ENCODE measurements at places on chromosomes 1 and 21. TPM values are rescaled to one million over a fixed set of nuclear protein-coding genes. Genes with fewer than 3 reads are reported as not detected.

The KRTAP7-1 gene
- total RNA-seq: not detected

The ZBTB8A gene
- 0.06 TPM for total RNA-seq

The CENPL gene
- total RNA-seq: 34.0 TPM

The TMEM125 gene
- not detected for total RNA-seq

The CD2 gene
- total RNA-seq: 227 TPM

The VWA5B1 gene
- total RNA-seq: not detected

The C8B gene
- not detected for total RNA-seq

The ESRRG gene
- not detected for total RNA-seq

The HAO2 gene
- not detected for total RNA-seq

The MUTYH gene
- 68.8 TPM for total RNA-seq

The CYP4A11 gene
- total RNA-seq: not detected

The ETV3L gene
- not detected for total RNA-seq

The FCRL1 gene
- total RNA-seq: not detected

- no peaks in the 10 kb centered on the region for H3K27me3 ChIP-seq
- H3K4me1 ChIP-seq: peaks cover 22% of the 10 kb centered on the region
- DNase-seq: no peak
Observed at GRCh38 chr21:36162631-36163030, 6.0 kb downstream of the DOP1B start.

GRCh38 chr1:48969971-48970370 lies 193.3 kb upstream of the BEND5 start:
- H3K36me3 ChIP-seq: no peaks in the 10 kb centered on the region
- H3K4me1 ChIP-seq: no peaks in the 10 kb centered on the region
- no peak for DNase-seq
- peaks cover 3% of the 10 kb centered on the region for H3K27me3 ChIP-seq
- H3K4me3 ChIP-seq: no peak overlapping the region

DNA sequence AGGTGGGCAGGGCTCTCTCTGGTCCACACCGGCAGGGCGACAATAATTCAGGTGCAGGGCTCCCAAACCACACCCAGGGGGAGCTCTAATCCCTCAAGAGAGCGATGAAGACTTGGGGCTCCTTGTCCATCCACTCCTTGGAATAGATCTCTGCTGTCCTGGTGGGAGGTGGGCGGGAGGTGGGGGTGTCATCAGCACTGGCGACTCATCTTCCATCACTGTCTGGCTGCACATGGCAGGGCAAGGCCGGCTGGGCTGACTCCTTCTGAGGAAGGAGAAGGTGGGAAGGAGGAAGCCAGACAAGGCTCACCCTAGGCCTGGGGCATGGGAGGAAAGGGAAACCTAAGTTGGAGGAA lies 29.3 kb downstream of the TNNT2 start:
- H3K4me3 ChIP-seq: no peak overlapping the region
- peaks cover 14% of the 10 kb centered on the region for H3K27me3 ChIP-seq
- no peaks in the 10 kb centered on the region for H3K36me3 ChIP-seq
- peak; percentile 39 for DNase-seq
- no peaks in the 10 kb centered on the region for H3K4me1 ChIP-seq

DNA sequence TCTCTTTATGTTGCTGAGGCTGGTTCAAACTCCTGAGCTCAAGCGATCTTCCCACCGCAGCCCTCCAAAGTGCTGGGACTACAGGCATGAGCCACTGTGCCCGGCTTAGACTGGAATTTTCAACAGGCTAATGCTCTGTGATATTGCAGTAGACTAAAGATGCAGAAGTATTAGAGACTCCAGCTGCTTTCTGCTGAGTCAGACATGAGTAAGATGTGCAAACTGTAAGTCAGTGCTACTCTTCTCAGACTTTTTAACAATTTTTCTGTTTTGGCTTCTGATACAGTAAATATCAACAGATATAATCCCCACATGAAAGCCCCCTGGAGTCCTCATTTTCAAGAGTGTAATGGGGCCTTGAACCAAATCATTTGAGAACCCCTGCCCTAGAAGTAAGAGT lies 29.3 kb upstream of the NLRP3 start:
- H3K36me3 ChIP-seq: no peaks in the 10 kb centered on the region
- H3K4me1 ChIP-seq: peaks cover 14% of the 10 kb centered on the region
- peaks cover 3% of the 10 kb centered on the region for H3K27me3 ChIP-seq
- no peak for DNase-seq
- no peak overlapping the region for H3K4me3 ChIP-seq
- H3K27ac ChIP-seq: no peak overlapping the region

GRCh38 chr1:203402152-203402551 lies 51.2 kb upstream of the FMOD start:
- H3K27ac ChIP-seq: no peak overlapping the region
- H3K4me1 ChIP-seq: no peaks in the 10 kb centered on the region
- DNase-seq: no peak
- no peak overlapping the region for H3K4me3 ChIP-seq
- no peaks in the 10 kb centered on the region for H3K36me3 ChIP-seq

- peaks cover 3% of the 10 kb centered on the region for H3K27me3 ChIP-seq
- no peak overlapping the region for H3K4me3 ChIP-seq
- no peak overlapping the region for H3K27ac ChIP-seq
- peaks cover 4% of the 10 kb centered on the region for H3K36me3 ChIP-seq
- no peak for DNase-seq
- peaks cover 6% of the 10 kb centered on the region for H3K4me1 ChIP-seq
Observed at GRCh38 chr1:222792744-222793143, 22.1 kb upstream of the DISP1 start.

- H3K27me3 ChIP-seq: no peaks in the 10 kb centered on the region
- no peak overlapping the region for H3K27ac ChIP-seq
- peaks cover 16% of the 10 kb centered on the region for H3K36me3 ChIP-seq
- no peak overlapping the region for H3K4me3 ChIP-seq
- peaks cover 3% of the 10 kb centered on the region for H3K4me1 ChIP-seq
Observed at GRCh38 chr1:214316593-214316992, 35.6 kb downstream of the SMYD2 start.

GRCh38 chr1:8875216-8875861 lies 3.1 kb downstream of the ENO1 start:
- H3K27me3 ChIP-seq: no peaks in the 10 kb centered on the region
- peaks cover 53% of the 10 kb centered on the region for H3K4me1 ChIP-seq
- peak overlapping the region; percentile 90 for H3K27ac ChIP-seq
- H3K4me3 ChIP-seq: peak overlapping the region; percentile 96

- peaks cover 1% of the 10 kb centered on the region for H3K27me3 ChIP-seq
- DNase-seq: no peak
- no peaks in the 10 kb centered on the region for H3K36me3 ChIP-seq
- H3K4me3 ChIP-seq: no peak overlapping the region
- no peak overlapping the region for H3K27ac ChIP-seq
Observed at GRCh38 chr1:55916481-55916880, 662.9 kb downstream of the PLPP3 start.

GRCh38 chr1:194813096-194813495 lies 1626.7 kb upstream of the B3GALT2 start:
- no peak overlapping the region for H3K27ac ChIP-seq
- no peaks in the 10 kb centered on the region for H3K27me3 ChIP-seq
- no peaks in the 10 kb centered on the region for H3K36me3 ChIP-seq
- no peak overlapping the region for H3K4me3 ChIP-seq
- no peak for DNase-seq

- H3K4me3 ChIP-seq: no peak overlapping the region
- H3K4me1 ChIP-seq: peaks cover 1% of the 10 kb centered on the region
- no peak overlapping the region for H3K27ac ChIP-seq
- no peak for DNase-seq
- no peaks in the 10 kb centered on the region for H3K36me3 ChIP-seq
Observed at GRCh38 chr1:157111396-157112165, 12.0 kb upstream of the ETV3L start.

DNA sequence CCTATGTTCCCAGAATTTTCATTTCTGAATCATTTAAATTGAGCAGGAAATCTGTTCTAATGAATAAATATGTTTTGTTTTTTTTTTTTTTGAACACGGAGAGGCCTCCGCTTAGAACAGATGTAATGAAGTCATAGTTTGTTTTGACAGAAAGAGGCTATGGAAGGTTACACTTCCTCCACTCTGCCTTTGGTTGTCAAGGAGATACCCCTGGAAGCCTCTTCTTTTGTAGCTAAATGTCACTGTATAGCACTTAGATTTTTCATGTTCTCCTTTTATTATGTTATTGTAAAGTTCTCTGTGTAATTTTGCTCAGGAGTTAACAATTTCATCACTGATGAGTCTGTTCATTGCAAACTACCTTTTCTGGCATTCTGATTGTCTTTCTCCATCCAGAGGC lies 22.7 kb upstream of the GNG12 start:
- no peaks in the 10 kb centered on the region for H3K36me3 ChIP-seq
- no peak overlapping the region for H3K4me3 ChIP-seq
- H3K27me3 ChIP-seq: peaks cover 9% of the 10 kb centered on the region
- no peaks in the 10 kb centered on the region for H3K4me1 ChIP-seq

DNA sequence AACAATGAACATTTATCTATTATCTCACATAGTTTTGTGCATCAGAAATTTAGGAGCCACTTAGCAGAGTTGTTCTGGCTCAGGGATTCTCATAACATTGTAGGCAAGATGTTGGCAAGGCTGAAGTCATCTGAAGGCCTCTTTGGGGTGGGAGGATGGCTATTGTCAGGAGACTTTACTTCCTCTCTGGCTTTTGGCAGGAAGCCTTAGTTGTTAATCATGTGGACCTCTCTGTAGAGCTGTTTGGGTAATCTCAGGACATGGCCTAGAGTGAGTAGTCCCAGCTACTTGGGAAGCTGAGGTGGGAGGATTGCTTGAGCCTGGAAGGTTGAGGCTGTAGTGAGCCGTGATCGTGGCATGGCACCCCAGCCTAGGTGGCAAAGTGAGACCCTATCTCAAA lies 40.2 kb downstream of the RASAL2 start:
- no peak for DNase-seq
- H3K36me3 ChIP-seq: no peaks in the 10 kb centered on the region

DNA sequence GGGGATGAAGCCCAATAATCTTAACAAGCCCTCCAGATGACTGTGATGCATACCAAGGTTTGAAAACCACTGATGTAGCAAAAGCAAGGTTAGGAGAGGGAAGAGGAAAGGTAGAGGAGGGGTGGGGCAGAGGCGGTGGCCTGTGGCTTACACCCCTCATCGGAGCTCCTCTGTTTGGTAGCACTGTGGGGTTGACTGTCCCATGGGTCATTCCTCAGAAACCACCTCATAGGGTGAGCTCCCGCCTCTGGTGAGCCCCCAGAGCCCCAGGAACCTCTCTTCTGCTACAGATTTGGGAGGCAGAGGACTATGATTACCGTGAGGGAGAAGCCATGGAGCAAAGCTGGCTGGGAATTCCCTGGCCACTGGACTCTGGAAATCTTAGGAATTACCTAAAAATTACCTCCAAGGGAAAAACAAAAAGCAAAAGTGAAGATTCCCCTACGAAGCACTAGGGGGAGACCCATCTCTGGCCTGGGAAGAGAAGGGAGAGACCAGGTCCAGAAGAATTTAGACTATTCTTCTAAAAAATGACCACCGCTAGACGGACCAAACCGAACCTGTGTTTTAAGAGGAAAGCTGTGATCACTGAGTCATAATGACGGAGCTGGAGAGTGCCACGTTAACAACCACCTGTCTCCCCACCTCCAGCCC lies 1.5 kb upstream of the RASSF5 start:
- no peaks in the 10 kb centered on the region for H3K36me3 ChIP-seq
- H3K4me3 ChIP-seq: peak overlapping the region; percentile 78
- H3K27ac ChIP-seq: no peak overlapping the region
- H3K27me3 ChIP-seq: peaks cover 26% of the 10 kb centered on the region
- no peak for DNase-seq

GRCh38 chr1:30312226-30312625 lies 411.2 kb downstream of the MATN1 start:
- H3K4me1 ChIP-seq: no peaks in the 10 kb centered on the region
- no peaks in the 10 kb centered on the region for H3K36me3 ChIP-seq
- no peak overlapping the region for H3K4me3 ChIP-seq
- no peak overlapping the region for H3K27ac ChIP-seq

DNA sequence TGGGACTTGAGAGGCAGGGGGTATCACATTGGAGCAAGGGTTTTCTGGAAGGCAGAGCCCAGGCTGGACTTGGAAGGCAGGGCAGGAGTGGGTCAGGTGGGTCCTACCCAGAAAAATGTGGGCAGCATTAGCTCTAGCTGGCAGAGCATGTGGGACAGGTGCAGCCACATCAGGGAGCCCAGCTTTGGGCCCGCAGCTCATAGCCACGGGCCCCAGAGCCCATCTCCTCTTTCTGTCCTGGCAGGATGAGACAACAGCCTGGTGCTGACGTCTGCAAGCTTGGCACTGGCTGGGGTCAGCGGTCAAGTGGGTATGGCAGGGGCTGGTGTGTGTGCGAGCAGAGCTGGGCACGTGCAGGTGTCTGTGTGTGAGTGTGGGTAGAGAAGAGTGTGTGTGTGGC lies 154.7 kb downstream of the GRIK3 start:
- H3K27ac ChIP-seq: no peak overlapping the region
- H3K4me3 ChIP-seq: no peak overlapping the region
- H3K27me3 ChIP-seq: peaks cover 9% of the 10 kb centered on the region

DNA sequence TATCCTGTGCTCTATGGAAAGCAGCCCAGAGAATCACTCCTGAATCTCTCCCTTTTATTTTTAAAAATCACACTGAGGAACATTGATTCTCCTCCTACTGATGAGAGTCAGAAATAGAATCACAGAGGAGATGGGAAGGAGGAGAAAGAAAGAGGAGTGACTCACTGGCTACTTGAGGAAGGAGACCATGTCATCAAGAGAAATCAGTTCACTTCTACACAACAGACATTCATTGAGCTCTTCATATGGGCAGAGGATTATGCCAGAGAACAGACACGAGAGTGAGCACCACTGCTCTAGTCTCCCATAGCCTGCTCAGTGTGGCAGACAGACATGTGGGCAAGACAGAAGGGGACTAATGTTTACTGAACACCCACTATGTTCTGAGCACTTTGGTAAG lies 44.2 kb downstream of the RAB3B start:
- no peak overlapping the region for H3K27ac ChIP-seq
- H3K36me3 ChIP-seq: peaks cover 1% of the 10 kb centered on the region
- no peak for DNase-seq
- H3K27me3 ChIP-seq: peaks cover 17% of the 10 kb centered on the region
- H3K4me3 ChIP-seq: no peak overlapping the region
- H3K4me1 ChIP-seq: no peaks in the 10 kb centered on the region

GRCh38 chr1:46197560-46197963 lies 672 bp downstream of the POMGNT1 start:
- peak overlapping the region; percentile 84 for H3K4me3 ChIP-seq
- H3K27me3 ChIP-seq: no peaks in the 10 kb centered on the region
- peaks cover 7% of the 10 kb centered on the region for H3K36me3 ChIP-seq
- H3K27ac ChIP-seq: no peak overlapping the region

DNA sequence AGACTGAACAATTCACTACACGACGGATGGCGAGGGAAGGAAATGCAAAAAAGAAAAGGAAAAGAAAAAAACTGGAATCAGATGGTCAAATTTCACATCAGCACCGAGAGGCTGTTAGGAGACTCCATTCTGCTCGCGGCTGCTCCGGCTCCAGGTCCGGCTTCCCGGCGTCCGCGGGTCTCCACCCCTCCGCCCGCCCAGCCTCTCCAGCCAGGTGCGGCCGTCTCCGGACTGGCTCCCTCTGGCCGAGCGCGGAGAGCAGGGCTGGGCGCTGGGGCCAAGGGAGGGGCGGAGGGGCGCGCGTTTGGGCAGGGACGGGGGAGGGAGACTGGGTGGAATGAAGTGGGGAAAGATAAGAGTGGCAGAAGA lies 332 bp downstream of the KCNJ6 start:
- H3K27me3 ChIP-seq: peaks cover 54% of the 10 kb centered on the region
- no peaks in the 10 kb centered on the region for H3K4me1 ChIP-seq
- H3K27ac ChIP-seq: no peak overlapping the region
- H3K4me3 ChIP-seq: no peak overlapping the region
- peaks cover 3% of the 10 kb centered on the region for H3K36me3 ChIP-seq

Data from activated naive CD8-positive, alpha-beta T cell treated with anti-CD3 and anti-CD28 coated beads, Interleukin-2, amount 10 ng/mL, durations not matched to agents 7 days and 5 days (primary cell).